Large intestine (tissue), 12 donors: ENCODE measurements at places on chromosomes 4 and X.
A peak's percentile ranks its signal among the peaks of the same experiment; 100 is the strongest.

- DNase-seq: no peak
These were observed 53.0 kb downstream of the OSTC start for GRCh38 chr4:108703370-108703769.

GRCh38 chrX:155027509-155028066 is 944 bp downstream of the FUNDC2 start:
- DNase-seq: peak; percentile 55

GRCh38 chr4:41257906-41258305 is 1.2 kb downstream of the UCHL1 start:
- no peak for DNase-seq

DNA sequence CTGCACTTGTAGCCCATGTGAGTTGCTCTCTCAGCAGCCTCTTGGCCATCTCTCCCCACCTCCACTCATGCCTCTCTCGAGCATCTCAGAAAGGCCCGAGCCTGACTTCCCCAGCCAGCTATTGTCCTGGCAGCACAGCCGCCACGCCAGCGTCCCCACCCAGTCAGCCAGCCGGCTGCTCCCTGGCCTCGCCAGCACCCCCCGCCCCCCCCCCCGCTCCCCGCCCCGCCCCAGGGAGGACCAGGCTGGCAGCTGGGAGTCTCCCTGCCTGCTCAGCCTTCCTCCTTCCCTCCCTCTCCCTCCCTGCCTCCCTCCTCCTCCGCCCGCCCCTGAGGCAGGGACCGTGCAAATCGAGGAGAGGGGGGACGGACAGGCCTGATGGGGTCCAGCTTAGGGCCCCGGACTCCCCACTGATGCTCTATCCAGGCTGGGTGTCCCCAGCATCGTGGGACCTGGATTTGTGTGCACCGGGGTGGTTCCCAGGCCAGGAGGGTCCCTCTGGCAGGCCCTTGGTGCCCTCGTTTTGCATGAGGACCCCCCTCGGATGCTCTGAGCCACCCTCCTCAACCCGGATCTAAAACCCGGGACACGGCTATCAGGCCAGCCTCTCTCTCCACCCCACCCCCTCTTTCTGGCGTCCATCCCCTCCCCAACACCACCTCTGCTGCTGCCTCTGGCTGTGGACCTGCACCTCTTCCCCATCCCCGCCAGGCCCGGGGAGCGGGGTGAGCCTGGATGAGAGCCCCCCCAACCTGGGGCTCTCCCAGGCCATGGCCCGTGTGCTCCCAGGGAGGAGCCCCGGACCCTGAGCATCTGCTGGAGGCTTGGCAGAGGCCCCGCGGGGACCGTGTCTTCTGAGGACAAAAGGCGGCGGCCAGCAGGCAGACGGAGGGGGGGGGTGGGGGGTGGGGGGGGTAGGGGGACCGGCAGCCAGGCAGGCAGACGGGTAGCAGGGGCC is at the start of gene GPR173:
TSS of gene GPR173 (plus strand) at position 621 of the 958 bp plus-strand sequence. CDS start 27,833 bp downstream, outside the sequence.
- DNase-seq: no peak

DNA sequence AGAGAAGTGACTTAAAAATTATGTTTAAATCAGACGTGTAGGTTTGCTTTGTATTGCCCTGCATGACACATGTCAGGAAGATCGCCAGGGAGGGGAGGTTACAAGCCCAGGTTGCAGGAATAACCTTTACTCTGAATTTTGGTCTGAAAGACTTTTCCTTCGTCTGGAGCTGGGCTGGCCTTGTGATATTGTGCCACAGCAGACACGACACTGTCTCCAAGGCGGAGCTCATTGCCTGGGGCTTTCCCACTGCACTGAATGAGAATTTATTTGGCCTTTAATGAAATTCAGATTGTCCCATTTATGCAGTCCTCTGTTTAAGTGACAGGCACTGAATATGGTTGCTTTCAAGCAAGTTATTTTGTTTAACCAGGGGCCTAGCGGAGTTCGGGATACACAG is 45.1 kb downstream of the RHOH start:
- DNase-seq: no peak
